ENCODE measurements at places on chromosomes 1 and 21.
A peak's percentile ranks its signal among the peaks of the same experiment; 100 is the strongest.

GRCh38 chr21:25350056-25350455, 257.2 kb downstream of the MRPL39 start:
- DNase-seq, result peak; percentile 33

- no peak for DNase-seq
These were observed 203.6 kb upstream of the CHODL start for GRCh38 chr21:18041012-18041411.

GRCh38 chr1:54267815-54268761, 68.1 kb downstream of the MRPL37 start:
- DNase-seq, result no peak

GRCh38 chr1:211352985-211353515, 26.4 kb downstream of the TRAF5 start:
- no peak for DNase-seq

DNA sequence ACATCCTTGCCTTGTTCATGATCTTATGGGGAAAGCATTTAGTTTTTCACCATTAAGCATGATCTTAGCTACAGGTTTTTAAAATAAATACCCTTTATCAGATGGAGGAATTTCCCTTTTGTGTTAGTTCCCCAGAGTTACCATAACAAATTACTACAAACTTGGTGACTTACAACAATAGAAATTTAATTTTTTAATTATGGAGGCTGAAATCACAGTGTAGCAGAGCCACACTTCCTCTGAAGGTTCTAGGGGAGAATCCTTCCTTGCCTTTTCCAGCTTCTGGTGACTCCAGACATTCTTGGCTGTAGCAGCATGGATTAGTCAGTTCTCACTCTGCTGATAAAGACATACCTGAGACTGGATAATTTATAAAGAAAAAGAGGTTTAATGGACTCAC, 18.5 kb downstream of the MIGA1 start:
- no peak for DNase-seq

DNA sequence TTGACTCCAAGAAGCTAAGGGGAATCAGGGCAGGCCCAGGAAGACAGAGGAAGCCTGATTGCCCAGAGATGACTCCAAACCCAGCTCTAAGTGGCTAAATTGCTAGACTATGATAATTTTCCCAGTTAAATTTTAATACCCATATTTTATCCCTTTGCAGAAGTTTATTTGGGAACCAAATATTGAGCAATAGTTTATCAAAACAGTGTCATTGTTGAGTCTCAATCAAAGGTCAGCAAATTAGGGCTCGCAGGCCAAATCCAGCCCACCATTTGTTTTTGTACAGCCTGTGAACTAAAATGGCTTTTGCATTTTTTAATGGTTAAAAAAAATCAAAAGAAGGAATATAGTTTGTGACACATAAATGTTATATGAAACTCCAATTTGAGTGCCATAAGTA, 47.1 kb downstream of the LBR start:
- DNase-seq, result no peak

DNA sequence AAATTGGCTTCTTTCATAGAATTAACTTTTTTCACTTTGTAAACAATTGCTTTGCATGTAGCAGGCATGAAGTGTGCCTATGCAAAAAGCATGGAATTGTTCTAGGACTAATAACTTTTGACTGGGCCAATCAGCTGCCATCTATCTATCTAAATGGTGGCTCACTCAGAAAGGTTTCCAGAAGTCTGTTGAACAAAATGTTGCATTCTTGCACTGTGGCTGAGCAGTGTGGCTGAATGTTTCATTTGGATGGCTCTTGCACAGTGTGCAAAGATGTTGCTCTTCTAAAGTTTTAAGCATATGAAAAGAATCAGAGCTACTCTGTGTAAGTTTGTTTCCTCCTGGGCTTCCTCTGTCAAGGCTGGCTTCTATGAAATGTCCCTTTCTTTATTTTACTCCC, 213.5 kb downstream of the KCTD3 start:
- no peak for DNase-seq

GRCh38 chr1:20992322-20993056, 184.2 kb downstream of the EIF4G3 start:
- no peak for DNase-seq

DNA sequence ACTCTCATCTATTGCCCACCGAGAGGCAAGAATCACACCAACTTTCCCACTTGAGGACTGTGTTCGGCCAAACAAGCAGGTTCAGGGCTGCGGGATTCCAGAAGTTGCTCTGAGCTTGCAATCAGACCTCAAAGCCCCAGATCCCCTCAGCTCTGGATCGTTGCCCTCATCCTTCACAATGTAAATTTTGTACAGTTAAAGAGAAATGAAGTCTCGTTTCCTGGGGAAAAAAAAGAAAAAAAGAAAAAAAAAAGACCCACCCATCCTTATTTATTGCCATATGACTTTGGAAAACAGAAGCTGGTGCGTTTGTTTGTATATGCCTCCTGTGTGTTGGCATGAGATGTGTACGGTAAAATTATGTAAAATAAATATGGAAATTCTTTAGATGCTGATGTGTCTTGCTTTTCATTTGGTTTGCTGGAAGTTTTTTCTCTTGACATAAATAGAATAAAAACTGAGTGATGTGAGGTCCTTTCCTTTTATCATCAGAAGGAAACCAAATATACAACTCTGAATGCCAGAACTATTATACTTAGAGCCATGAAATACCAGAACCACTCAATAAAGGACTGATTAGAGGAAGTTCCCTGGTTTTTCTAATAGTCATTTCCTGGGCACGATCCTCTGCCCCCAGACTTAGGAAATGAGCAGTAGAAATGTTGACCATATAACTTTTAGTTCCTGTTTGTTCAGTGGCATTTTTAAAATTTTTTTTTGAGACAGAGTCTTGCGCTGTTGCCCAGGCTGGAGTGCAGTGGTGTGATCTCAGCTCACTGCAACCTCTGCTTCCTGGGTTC, 48.7 kb downstream of the LHX4 start:
- no peak for DNase-seq

GRCh38 chr1:209756615-209757445, 977 bp downstream of the TRAF3IP3 start:
- DNase-seq, result no peak

GRCh38 chr1:89519779-89520358, 4.8 kb upstream of the LRRC8B start:
- DNase-seq, result no peak

GRCh38 chr1:52400131-52400530, 4.1 kb downstream of the ORC1 start:
- no peak for DNase-seq

- DNase-seq, result no peak
These were observed 107.7 kb downstream of the ADSS2 start for GRCh38 chr1:244344001-244344400.

- no peak for DNase-seq
These were observed 3.1 kb downstream of the LMNA start for GRCh38 chr1:156117414-156118176.

DNA sequence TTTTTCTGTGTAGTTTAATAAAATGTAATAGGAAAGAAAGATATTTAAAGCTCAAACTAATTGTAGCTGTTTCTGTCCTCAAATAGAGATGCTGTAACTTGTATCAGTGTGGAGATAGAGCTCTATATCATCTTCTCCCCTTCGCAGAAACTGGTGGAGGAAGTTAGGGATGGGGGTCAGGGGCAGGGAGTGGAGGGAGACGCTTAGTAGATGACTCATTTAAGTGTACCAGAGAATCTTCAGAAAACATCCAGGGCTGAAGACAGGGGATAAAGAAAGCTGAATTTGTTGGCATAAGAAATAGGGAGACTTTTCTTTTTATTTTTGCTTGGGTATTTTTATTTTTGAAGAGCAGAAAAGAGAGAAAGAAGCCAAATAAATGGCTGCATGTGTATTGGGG, 282.6 kb upstream of the DPYD start:
- no peak for DNase-seq

DNA sequence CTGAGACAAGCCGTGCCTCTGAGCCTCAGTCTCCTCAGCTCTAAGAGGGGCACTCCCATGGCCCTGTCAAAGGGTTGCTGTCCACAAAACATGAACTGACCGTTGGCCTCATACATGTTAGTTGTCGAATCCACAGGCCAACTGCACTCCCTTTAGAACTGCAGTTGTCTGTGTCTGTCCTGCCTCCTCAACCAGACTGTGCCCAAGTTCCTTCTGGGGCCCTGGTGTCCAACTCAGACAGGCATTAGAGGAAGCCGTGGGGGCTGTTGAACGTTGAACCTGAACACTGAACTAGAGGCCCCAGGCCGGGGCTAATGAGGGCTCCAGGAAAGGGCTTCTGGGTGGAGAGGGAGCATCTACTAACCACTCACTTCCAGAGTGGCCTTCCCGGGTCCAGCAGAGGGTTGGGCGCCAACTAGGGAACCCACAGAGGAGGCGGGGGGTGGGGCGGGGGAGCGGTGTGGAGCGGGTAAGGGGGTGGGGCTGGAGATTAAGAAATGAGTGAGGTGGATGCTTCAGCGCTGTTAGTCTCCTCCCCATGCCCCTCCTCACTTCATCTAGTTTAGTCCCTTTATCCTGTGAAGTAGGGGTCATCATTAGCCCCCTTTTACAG, at the start of gene RAB42:
Gene RAB42, plus strand, starts transcription at position 558 of the 613 bp plus-strand sequence. CDS start 247 bp downstream, outside the sequence.
- no peak for DNase-seq

DNA sequence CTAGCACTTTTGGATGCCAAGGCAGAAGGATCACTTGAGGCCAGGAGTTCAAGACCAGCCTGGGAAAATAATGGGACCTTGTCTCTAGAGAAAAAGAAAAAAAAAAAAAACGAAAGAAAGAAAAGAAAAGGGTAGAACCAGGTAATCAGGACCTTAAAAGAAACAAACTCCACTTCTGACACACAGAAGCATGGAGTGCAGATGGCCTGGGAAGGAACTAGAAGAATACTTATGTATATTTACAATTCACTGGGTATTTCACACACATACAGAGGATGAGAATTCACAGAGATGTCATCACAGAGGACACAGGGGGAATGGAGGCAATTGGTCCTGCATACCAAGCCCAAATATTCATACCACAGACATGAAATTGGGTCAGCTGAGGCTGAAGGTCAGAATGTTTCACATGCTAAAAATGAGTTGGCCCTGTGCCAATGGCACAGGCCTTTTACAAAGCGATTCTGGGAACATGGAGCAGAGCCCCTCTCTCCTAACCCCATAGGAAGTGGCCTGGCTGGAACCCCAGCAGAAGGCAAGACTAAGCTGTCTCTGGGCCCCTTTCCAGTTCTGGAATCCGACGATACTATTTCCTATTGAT, 4.4 kb downstream of the B4GALT3 start:
- DNase-seq, result no peak

- no peak for DNase-seq
These were observed 264.4 kb downstream of the NTNG1 start for GRCh38 chr1:107405236-107405635.

- no peak for DNase-seq
These were observed 199.2 kb upstream of the ST6GALNAC5 start for GRCh38 chr1:76668046-76668445.

- no peak for DNase-seq
These were observed 1.2 kb downstream of the GLIS1 start for GRCh38 chr1:53737648-53738204.

- no peak for DNase-seq
These were observed 83.4 kb downstream of the USP24 start for GRCh38 chr1:55131801-55132200.

DNA sequence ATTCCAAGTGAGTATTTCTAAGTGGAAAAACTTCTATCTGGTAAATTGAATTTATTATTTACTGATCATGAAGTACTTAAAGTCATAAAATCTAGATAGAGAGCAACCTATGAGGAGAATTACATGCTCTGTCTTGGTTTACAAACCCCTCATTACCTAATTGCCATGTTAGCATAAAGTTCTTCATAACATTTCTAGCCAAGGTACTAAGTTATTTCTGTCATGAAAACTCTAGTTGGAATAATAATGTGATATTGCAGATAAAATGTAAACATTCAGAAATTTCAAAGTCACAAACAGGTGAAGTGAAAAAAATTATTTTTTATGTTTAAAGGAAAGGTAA, 228.6 kb downstream of the TTLL7 start:
- DNase-seq, result no peak

DNA sequence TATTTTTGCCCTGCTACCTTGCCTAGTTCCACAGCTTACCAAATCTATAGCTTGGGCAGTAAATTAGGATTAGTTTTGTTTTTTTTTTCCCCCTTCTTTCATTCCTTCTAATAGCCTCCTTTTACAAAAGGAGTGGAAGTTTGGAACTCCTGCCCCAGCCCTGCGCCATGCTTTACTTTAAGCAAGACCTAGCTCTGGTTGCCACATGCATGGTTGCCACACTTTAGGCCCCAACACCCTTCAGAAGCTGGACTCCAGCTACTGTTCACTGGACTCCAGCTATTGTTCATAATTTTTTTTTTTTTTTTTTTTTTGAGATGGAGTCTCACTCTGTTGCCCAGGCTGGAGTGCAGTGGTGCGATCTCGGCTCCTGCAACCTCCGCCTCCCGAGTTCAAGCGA, 115.8 kb downstream of the NR5A2 start:
- DNase-seq, result no peak

DNA sequence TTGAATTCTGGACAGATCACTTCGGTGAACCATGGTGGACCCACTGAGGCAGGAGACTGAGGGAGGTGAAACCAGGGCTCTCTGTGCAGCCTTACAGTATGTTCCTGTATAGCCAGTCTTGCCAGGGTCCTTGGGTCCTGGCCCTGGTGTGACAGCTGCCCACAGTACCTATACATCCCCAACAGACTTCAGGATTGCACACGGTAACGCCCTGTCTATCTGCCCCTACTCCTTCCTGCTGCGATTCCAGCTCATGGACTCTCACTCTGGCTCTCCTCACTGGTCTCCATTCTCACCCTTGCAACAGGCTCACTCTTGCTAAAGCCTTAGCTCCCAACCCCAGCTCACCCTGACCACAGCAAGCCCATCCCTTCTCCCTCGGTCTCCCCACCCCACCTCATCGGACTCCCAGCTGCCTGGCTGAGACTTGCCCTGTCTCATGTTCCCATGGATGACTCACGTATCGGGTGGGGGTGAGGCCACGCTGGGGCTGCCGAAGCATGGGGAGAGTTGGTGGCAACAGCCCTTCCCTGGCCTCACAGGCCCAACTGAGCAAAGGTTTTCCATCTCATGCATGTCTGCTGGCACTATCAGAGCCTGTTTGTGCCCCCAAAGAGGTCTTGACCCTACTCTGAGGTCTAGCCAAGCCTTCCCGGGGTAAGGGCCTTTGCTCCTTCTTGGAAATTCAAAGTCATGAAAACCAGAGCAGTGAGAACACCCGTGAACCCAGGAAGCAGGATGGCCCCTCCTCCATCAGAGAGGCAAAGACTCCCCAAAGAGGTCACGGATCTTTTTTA, 7.1 kb downstream of the PHLDA3 start:
- DNase-seq, result no peak

- DNase-seq, result no peak
These were observed 360.4 kb upstream of the NR5A2 start for GRCh38 chr1:199667089-199667488.

- DNase-seq, result no peak
These were observed 121.2 kb downstream of the LMX1A start for GRCh38 chr1:165235155-165235776.
